ENCODE measurements at places on chromosomes 2 and 18.

DNA sequence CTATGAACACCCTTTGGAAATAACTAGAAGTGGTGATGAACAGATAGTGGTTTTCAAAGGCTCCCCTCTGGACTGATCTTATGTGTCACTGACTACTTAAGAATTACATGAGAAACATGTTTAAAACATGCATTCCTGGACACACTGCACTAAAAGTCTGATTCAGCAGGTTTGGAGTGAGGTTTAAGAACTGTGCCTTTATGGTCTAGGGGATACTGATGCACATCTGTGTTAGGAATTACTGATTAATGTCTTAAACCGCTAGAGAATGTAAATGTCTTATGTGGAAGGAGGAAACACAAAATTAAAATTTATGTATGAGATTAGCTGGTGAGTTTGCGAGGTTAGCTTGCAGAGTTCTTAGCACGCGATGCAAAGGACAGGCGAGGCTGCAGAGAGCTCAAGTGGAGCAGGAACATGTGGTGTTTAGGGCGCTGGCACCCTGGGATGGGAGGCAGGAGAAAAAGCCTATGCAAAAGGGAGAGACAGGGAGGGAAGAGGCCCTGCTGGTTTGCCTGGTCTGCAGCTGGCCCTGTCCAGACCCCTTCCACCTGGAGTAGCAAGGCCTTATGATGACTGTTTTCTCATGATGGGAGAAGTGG is 11.7 kb downstream of the SH3YL1 start:
- no peak for DNase-seq

- no peak for DNase-seq
These were observed 252.4 kb downstream of the LPIN1 start for GRCh38 chr2:11998626-11999378.

DNA sequence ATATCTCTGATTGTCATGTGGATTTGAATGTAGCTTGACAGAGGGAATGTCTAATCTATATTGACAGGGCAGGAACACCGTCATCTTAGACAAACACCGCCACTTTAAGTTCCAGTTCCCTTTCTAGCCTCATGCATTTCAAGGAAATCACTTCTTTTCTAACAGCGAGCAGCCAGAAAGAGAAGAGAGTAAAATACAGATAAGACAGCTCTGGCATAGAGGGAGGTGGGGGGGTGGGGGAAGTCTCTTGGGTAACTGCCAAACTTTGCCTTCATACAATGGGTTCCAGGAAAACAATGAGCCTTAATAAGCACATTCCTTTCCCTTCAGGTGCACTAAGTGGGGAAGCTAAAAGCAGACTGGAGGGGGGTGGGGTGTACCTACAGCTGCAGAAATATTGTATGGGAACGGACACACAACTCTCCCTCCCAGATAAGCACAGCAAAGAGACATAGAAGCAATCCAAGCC is 37.2 kb downstream of the CASP10 start:
- no peak for DNase-seq

GRCh38 chr2:195575879-195576401 is 81.1 kb upstream of the SLC39A10 start:
- no peak for DNase-seq

DNA sequence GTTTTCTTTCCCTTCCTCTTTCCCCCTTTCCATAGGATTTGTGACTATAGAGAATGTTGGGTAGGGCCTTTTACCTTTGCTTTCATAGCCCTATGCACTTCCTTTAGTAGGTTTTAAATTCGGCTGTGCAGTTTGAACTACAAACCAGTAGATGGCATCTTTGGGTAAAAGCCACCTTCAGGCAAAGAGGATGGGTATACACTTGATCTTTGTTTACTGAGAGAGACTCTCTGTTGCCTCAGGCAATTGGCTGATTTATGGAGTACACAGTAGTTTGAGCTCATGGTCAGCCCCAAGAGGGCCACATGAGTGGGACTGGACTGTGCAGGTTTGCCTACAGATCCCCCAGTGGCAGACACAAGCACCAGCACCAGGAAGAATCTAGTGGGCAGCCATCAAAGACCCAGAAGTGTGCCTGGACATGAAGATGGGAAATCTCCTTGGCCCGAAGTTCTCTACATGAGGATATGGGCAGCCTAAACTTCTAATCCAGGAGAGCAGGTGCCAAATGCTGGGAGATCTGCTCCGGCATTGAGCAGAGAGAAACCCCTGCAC is 1304.3 kb upstream of the DDX18 start:
- no peak for DNase-seq

Measured in stimulated activated CD4-positive, alpha-beta T cell treated with anti-CD3 and anti-CD28 coated beads, Interleukin-4, amount 100 ng/mL, for 1 hour (primary cell).